Kasumi-1 (cell line): ENCODE measurements at places on chromosomes 7 and 10.

- DNase-seq = no peak
Measured at GRCh38 chr10:1809139-1809741, 71.9 kb upstream of the ADARB2 start.

- no peak for DNase-seq
Measured at GRCh38 chr10:27020243-27020642, 80.1 kb downstream of the ANKRD26 start.

DNA sequence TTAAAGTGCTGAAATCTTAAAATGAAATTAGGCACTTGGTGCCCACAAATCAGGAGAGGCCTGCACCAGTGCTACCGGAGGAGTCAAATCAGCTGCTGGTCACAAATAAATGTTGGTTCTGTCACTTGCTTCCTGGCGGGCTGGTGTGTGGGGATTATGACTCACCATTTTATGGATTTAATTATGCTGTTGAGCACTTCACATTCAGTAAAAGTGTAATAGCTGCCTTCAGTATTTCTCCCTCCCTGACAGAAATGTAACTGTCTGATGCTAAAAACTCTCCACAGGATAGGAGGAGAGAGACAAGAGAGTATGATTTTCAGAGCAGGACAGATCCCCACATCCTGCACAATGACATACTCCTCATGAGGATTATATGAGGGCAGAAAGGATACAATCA, 186.0 kb downstream of the JAZF1 start:
- DNase-seq = no peak

DNA sequence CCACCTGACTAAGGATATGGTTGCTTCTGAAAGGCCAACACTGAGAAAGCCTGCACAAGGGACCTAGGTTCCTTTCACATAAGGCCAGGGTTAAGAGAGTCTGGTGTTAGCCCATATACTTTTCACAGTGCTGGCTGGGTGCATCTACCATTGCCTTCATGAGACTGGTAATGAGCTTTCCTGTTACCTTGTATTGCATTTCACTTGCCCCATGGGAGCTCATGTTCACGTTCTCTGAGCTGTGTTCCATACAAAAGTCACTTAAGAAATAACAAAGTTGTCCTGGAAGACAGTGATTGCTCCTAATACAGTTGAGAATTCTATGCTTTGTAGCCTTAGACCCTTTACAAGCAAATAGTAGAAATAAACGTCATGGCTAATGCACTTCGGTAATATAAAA, 337.8 kb upstream of the TEX47 start:
- no peak for DNase-seq

GRCh38 chr10:24873281-24873683, 79.1 kb downstream of the PRTFDC1 start:
- no peak for DNase-seq

DNA sequence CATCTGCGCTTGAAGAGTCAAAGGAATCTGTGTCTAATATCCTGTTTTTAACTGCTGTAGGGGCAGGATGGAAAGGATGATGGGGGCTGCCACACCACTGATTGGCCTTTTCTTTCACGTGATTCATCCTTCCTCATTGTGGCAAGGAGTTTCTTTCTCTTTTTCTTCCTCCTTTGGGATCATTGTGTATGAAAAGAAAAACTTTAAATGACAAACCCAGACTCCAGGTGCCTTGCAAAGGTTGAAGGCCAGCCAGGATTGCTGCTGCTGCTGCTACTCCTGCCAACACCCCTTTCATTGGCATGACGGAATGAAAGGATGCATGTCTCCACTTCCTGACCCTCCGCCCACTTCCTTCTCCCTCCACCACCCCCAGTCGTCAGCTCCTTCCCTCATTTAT, 6.5 kb upstream of the OIT3 start:
- DNase-seq = peak; percentile 79

- no peak for DNase-seq
Measured at GRCh38 chr7:104395162-104395561, 66.8 kb downstream of the LHFPL3 start.

DNA sequence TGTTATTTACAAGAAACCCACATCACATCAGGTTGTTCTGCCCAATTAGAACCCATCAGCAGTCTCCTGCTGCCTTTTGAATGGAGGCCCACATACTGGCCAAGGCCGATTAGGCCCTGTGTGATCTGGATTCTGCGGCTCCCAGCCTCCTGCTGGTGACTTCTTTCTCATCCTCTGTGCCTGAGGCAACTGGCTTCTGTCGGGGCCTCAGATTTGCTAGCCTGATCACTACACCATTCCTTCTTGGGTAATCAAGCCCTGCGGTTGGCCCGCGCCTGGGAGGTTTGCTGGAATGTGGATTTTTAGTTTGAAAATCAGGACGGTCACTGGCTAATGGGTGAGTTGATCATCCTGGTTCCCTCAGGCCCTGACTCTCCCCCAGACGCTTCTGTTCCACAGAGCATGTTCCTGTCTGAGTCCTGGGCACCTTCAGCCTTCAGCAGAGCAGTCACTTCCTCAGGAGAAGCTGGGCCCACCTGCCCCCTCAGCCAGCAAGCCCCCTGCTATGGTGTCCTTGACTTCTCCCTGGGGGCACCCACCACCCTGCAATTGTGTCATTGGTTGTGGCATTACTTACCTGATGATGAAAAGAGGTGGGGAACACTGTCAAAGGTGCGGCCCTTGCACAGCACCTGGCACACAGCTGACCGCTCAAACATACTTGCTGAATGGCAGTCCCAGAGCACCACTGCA, 207.6 kb downstream of the PHTF2 start:
- DNase-seq = no peak

GRCh38 chr7:115066050-115066449, 144.2 kb downstream of the MDFIC start:
- DNase-seq = no peak

DNA sequence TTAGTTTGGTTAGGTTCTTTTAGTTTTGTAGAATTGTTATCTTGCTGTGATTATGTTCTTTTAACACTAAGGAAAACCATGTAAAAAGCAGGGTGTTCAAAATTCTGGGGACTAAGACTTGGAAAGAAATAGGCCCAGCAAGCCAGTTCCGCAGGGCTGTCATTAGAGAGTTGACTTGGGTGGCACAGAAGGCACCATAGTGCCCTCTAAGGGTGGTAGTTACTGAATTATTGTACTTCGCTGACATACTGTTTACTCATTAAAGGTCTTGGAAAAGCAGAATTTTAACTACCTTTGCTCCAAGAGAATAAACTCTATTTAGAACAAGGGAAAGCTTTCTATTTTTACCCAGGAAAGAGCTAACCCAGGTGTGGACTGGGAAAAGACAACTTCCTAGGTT, 86.5 kb downstream of the OTUD1 start:
- no peak for DNase-seq

GRCh38 chr7:46972205-46972604, 609.7 kb downstream of the TNS3 start:
- DNase-seq = no peak

DNA sequence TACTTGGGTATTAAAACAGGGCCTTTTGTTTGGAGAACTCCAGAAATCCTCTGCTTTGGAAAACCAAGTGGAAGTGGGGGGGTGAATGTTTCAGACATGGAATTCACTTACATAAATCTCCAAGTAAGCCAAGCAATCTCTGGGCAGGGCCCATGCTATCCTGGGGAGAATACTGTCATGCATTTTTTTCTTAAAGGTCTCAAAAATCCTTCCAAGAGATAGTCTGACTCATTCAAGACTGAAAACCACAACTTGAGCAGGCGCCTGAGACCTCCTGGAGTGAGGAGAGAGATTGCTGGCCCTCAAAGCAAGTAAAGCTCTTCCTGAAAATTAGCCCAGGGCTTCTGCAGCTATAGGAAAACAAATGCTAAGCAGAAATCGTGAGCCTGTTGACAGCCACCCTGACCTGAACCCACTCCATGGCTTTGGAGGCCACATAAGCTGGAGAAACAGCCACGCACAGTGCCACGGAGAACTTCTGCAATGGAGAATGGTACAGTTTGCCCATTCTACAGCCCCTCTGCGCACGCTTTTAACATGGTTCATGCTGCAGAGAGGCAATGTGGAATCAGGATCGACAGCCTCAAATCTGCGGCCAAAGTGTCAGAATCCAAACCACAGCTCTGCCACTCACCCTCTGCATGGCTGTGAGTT, 203.1 kb upstream of the AUTS2 start:
- DNase-seq = no peak

- no peak for DNase-seq
Measured at GRCh38 chr10:104937567-104937966, 296.5 kb downstream of the SORCS3 start.

- DNase-seq = no peak
Measured at GRCh38 chr10:116608686-116609594, 11.8 kb upstream of the PNLIPRP2 start.

- DNase-seq = no peak
Measured at GRCh38 chr10:104322416-104322782, 15.9 kb downstream of the ITPRIP start.
